ENCODE measurements at places on chromosomes 13 and 19.

DNA sequence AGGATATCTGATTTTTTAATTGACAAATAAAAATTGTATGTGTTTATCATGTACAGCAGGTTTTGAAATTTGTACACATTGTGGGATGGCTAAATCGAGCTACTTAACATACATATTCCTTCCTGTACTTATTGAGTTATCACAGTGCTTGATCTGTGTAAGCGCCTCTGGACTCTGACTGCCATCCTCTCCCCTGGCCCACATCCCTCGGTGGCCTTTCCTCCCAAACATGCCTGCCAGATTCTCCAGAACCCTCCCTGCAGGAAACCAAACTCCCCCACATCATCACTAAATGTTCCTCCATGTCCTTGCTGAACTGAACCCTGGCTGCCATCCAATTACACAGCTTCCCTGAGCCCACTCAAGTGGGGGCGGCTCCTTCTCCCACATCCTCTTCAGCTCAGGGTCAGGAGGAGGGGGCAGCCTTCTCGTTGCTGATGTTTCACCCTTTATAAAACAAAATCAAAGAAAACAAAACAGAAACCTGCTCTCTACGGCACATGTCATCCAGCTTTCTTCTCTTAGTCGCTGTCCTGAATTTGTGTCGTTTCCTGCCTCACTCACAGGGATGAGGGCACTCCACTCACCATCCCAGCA is 97.1 kb upstream of the SPATA13 start:
- no peak for DNase-seq

GRCh38 chr13:113584205-113584869 is at the start of gene TFDP1:
Gene TFDP1, plus strand, starts transcription at chr13:113584753. Its CDS starts 1,085 bp downstream, at chr13:113585838.
- peak; percentile 96 for DNase-seq

DNA sequence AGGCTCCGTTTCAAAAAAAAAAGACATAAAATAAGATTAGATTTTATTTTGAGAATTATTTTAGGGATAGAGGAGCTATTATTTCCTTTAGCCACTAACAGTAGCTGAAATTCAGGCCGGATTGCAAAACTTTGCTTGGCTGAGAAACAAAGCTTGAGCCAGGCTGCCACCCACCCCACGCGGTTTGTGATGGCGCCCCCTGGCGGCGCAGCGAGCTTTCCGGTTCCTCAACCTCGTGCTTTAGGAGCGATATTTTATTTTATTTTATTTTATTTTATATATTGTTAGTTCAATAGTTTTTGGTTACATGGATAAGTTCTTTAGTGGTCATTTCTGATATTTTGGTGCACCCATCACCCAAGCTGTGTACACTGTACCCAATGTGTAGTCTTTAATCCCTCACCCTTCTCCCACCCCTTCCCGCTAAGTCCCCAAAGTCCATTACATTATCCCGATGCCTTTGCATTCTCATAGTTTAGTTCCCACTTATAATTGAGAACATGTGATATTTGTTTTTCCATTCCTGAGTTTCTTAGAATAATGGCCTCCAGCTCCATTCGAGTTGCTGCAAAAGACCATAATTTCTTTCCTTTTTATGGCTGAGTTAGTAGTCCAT is 19.8 kb upstream of the CEACAM4 start:
- DNase-seq: peak; percentile 12

DNA sequence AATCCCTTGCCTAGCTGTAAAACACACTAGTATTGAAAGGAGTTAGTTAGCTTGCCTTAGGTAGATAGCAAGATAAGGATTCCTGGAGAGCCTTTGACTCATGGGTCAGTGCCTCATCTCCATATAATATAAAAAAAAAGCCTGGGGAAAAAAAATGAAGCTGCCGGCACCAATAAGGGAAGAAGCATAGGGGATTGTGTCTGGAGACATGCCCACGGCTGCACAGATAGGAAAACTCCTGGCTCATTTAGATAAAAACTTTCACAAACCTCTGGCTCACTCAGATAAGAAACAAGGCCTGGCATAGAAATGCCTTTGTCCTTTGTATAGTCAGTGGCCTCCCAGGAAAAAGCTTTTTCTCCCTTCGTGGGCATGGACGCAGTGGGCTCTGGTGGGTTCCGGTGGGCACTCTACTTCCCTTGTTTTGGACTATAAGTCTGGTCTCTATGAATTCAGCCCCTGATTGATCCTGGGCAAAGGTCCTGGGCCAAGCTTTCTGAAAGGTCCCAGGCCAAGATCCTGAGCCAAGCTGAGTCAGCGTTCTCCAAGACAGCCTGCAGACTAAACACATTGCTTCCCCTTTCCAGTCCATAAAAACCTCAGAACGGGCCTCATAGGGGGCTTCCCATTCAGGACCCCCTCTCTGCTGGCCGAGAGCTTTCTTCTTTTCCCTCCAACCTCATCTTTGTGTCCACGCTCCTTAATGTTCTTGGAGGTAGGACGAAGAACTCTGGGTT is 4.9 kb upstream of the OR7A17 start:
- no peak for DNase-seq

GRCh38 chr13:54953786-54954185 is 1925.2 kb downstream of the OLFM4 start:
- DNase-seq: peak; percentile 1

- DNase-seq: no peak
These were observed 88.4 kb downstream of the NALCN start for GRCh38 chr13:101327871-101328270.

- DNase-seq: no peak
These were observed 39.0 kb upstream of the WASF3 start for GRCh38 chr13:26518451-26518959.

DNA sequence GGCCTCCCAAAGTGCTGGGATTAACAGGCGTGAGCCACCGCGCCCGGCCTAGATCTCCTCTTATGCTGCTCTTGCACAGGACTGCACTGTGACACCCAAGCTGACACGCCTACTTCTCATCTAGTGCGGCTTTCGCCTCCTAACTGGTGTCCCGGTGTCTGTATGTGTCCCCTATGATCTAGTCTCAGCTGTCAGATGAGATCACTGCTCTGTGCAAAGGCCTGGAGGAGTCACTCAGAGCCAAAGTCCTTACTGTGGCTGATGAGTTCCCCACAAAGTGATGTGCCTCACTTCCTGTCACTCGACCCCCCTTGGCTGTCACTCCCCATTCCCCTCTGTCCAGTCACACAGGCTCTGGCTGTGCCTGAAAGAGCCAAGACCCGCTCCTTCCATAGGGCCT is 2.5 kb downstream of the ZNF556 start:
- DNase-seq: no peak

DNA sequence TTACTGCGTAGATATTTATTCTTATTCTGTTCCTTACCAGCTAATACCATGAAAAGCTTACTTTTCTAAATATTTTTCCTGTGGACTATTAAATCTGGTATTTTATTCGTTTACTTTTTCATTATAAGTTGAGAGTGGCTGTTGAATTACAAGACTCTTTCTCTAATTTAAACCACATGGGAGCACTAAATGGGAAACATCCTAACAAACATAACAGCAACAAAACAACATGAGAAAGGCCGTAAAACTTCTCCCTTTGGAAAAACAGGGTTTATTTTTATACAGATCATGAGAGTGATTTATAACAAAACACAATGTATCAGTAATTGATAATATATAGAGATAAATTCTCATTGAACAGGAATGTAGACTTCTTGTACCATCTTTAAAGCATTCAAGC is 1592.1 kb downstream of the EFNB2 start:
- no peak for DNase-seq

GRCh38 chr19:641702-642101 is 2.0 kb downstream of the FGF22 start:
- no peak for DNase-seq

DNA sequence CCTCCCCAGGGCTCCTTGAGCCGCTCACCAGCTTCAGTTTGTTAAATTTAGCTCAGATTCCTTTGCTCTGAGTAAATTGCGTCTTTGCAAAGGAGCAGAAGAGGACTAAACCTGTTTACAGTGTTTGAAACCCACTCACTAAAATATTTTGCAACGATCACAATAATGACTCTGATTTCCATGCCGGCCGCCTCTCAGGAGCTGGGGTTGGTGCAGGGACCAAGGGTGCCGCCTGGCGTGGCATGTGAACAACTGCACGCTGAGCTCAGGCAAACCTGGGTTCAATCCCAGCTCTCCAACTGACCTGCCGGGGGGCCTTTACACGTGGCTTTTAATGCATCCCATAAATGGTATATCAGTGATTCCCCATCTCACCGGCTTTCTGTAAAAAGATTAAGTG is 68.7 kb upstream of the CACNA1A start:
- DNase-seq: no peak

DNA sequence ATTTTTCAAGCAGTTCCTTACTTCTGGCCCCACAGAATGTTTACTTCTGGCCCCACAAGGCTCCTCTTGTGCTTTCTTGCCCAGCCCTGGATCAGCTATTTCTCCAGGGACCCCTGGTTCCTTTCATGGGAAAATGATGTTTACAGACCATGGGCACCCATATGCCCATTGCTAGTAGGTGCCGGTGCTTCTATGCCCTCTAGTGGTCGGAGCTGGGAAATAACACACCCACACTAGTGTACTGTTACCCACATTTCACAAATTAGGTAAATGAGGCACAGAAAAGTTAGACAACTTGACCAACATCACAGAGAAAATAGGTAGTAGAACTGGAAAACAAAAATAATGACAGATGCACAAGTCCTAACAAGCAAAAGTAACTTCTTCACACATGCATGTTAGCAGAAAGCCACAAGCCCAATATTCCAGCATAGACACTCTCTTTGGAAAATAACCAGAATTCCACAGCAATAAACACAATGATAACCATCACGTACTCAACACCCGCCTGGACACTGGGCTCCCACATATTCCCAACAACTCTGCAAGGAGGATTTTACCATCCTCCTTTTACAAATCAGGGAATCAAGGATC is 1.3 kb upstream of the CEACAM6 start:
- peak; percentile 56 for DNase-seq

GRCh38 chr19:12333162-12334159 is at the start of gene ZNF563:
Gene ZNF563, minus strand, starts transcription at chr19:12333633. Its CDS starts 151 bp downstream, at chr19:12333482.
- peak; percentile 98 for DNase-seq

DNA sequence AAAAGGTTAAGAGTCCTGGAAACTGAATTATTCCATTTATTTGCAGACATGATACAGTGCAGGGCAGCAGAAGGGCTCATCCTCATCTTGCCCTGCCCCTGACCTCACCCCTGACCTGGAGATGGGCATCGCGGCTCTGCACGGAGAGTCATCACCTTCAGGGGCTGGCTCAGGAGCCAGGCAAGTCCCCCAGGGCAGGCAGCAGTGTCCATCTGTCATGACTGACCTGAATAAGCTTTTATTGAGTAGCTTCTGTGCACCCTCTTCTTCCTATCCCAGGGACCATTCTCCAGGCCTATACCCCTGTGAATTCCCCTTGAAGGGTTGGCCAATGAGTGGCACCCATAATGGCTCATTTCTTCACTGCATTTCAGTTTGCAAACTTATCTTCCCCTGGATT is 484.2 kb downstream of the ZNF536 start:
- DNase-seq: no peak

DNA sequence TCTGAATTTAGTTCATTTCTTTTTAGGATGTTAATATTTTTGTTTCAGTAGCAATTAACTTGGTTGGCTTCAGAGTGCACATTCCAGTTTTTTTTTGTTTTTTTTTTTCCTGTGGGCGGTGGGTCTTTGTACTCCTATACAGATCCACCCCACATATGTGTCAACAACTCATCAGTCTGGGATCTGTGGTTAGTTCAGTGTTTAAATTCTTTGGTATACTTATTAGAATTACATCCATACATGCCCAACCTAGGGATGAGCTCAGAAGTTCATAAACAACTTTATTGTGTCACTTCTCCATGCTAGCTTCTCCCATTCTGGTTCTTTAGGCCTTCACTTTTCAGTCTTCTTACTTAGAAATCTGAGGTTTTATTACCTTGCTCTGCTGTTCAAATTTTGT is 50.9 kb downstream of the PCCA start:
- no peak for DNase-seq

DNA sequence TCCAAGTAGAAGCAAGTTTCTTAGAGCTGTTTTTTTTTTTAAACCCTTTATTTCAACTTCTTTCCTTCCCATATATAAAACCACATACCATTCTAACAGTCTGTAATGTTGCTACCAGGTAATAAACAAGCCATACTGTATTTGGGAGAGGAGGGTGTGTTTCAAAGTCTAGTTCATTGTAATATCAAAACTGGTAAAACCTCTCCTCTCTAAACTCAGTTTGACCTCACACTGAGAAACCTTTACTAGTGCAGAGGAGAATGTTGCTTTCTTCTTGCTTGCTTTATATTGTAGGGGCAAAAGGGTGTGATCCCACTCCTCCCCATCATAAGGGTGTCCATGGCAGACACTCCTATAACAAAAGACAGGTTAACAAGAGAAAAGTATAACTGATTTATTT is 155.1 kb downstream of the GGACT start:
- peak; percentile 37 for DNase-seq

DNA sequence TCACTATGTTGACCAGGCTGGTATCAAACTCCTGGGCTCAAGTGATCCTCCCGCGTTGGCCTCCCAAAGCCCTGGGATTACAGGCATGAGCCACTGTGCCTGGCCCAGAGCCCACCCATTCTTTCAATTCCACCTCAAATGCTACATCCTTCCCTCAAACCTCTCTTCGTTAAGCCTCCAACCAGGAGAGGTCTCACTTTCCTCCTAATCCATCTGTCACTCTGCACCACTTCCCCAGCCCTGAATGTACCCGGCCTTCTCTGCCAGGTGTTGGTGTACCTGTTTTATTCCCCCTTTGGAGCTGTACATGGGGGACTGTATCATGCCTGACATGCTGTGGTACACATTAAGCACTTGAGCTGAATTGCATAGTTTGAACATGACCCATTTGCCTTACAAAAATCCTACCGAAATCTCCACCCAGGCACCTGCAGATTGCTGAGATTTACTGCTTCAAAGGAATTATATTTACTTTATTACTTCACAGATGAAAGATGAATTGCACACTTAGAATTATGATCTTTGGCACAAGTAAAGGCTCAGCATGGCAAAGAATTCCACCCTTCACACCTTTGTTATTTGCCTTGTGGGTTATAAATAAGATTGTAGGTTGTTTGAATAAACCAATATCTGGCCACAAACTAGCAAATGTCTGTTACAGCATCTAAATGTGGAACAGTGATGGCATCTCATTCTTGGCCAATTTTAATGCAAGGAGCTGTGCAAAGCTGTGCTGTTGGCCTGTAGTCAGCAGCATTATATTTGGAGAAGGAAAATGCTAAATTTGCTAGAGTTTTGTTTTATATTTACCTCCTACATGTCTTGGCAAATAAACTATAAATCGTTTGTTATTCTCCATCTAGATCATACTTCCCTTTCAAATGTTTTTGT is 15.6 kb upstream of the WASF3 start:
- no peak for DNase-seq

GRCh38 chr19:29516821-29517395 is 8.9 kb upstream of the VSTM2B start:
- DNase-seq: no peak

GRCh38 chr19:55251341-55252081 is 7.3 kb downstream of the PPP6R1 start:
- DNase-seq: peak; percentile 61

DNA sequence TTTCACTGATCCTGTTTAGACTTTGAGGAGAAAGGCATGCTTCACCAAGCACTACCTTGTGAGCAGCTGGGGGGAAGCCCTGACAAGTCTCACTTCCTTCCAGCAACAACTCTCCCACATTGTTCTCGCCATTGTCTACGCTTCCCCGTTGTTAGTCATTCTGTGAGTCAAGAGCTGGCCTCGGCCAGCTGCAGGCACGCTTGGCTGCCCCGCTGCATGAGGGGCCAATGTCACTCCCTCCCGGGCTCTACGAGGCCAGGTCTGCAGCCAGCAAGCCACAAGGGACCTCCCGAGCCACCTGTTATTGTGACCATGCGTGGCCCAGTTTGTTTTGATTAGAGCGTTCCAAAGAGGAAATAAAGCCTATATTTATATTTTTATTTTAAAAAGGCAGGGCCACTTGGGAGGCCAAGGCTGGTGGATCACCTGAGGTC is 220.9 kb downstream of the FOXO1 start:
- DNase-seq: peak; percentile 99

Data from GM12865 (cell line).